ENCODE measurements at places on chromosomes 16 and 17. TPM values are rescaled to one million over a fixed set of nuclear protein-coding genes. Genes with fewer than 3 reads are reported as not detected.

TBC1D26 gene
- not detected for total RNA-seq

GRCh38 chr17:30677550-30678249, 146.8 kb downstream of the CRLF3 start:
- no peak for DNase-seq

- DNase-seq, result no peak
These were observed 888.1 kb downstream of the KCNJ2 start for GRCh38 chr17:71057448-71057847.

ERI2 gene
- total RNA-seq, result 3.0 TPM
